ENCODE measurements at places on chromosomes 5 and 9.

GRCh38 chr5:169933127-169933526 lies 47.2 kb downstream of the INSYN2B start:
- no peak for ATAC-seq

- peak; percentile 54 for ATAC-seq
These were observed 12.1 kb downstream of the NR4A3 start for GRCh38 chr9:99833735-99834134.

- no peak for ATAC-seq
These were observed 21.3 kb downstream of the WWC1 start for GRCh38 chr5:168312606-168313295.

DNA sequence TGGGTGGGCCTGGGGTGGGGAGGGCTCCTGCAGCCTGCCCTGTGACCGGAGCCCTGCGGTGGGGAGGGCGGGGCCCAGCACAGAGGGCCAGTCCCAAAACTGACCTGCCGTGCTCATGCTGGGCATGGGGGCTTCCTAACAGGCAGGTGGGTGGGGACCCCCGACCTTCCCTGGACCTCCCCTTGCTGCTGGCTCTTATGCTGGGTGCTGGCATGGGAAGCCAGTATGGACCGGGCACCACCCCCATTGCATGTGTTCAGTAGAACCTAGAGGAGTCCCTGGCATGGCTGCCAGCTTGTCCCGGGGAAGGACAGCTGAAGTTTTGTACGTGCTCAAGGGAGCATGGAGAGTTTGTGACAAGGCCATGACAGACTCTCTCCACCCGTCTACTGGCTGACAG lies 37.1 kb downstream of the WNK2 start:
- ATAC-seq = no peak

DNA sequence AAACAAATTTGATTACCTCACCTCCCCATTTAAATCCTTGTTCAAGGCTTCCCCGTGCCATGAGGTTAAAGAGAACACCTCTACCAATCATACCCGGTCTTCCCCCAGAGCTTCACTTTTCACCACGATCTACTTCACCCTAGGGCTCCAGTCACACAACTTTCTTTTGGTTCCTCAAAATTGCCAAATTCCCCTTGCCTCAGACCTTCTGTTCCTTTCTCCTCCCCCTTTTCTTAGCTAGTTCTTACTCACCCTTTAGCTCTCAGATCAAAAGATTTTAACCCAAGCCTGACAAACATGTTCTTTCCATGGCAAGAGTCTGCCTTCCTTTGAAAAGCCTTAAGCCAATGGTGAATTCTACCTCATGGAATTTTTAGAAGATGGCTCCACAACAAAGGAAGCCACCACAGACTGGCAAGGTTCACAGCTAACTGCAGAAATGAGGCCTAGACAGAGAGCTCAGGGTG lies 56.7 kb downstream of the MAPKAP1 start:
- peak; percentile 95 for ATAC-seq

DNA sequence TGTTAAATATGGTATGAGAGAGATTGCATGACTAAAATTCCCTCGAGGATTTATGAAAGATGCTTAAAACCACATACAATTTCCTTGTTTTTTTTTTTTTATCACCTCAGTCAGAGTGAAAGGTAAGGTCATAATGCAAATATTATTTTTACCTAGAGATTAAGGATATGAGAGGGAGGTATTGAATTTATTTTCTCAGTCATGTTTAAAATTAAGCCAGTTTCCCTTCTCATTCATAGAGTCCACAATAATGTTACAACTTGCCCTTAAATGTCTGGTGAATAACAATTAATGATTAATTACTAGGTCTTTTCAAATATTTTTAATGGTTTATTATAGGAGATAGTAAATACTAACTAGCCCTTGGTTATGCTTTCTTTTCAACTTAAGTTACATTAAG lies 144.9 kb upstream of the HAPLN1 start:
- no peak for ATAC-seq

GRCh38 chr9:447230-448025 lies 232.8 kb downstream of the DOCK8 start:
- peak; percentile 36 for ATAC-seq

DNA sequence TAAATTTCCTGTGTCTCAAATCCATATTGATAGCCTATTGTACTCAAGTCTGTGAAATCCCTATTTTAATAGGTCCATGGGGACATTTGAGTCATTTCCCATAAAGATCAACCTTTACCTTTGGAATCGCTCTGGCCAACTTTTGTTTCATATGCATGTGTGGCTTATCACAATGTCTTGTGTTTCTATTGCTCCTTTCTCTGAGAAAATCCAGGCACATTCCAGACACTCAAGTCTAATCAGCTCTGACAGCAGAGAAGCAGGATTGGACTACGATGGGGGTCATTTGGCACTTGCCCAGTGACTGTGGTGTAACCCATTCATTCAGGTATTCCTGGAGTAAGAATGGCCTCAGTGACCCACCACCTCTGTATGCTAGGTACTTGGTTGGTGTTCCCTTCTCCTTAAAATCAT lies 48.4 kb downstream of the ACTBL2 start:
- ATAC-seq = no peak

- no peak for ATAC-seq
These were observed 170.5 kb upstream of the SMIM23 start for GRCh38 chr5:171614971-171615653.

GRCh38 chr5:96627792-96628398 lies 34.3 kb upstream of the CAST start:
- ATAC-seq = no peak

- no peak for ATAC-seq
These were observed 32.6 kb upstream of the RXRA start for GRCh38 chr9:134293611-134294152.

DNA sequence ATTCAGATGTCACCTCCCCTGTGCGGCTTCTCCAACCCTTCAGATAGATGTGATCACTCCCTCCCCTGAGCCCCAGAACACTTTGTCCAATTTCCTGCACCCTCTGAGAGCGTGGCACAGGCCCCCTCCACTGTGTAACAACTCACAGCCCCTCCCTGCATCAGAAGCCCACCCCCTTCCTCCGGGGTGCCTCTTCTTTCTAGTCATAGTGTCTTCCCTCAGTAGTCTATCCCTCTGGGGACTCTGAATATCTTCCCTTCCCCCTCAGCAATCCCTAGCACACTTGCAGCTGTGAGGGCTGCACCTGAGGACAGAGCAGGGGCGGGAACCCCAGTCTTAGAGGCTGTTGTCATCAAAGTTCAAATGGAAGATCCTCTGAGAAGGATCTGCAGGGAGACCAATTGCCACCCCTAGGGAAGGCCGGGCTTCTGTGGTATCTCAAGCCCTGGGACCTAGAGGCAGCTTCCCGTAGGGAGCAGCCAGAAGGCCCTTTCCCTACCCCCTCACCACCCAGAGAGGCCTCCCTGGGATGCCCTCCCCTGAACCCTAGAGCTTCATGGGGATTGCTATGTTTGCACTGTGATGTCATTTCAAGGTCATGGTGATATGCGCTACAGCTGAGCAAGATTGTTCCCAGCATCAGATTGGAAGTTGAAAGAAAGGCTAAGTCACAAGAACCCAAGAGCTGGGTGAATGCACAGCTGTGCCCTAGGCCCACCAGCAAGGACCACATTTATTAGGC lies 70.7 kb downstream of the THBS4 start:
- no peak for ATAC-seq

DNA sequence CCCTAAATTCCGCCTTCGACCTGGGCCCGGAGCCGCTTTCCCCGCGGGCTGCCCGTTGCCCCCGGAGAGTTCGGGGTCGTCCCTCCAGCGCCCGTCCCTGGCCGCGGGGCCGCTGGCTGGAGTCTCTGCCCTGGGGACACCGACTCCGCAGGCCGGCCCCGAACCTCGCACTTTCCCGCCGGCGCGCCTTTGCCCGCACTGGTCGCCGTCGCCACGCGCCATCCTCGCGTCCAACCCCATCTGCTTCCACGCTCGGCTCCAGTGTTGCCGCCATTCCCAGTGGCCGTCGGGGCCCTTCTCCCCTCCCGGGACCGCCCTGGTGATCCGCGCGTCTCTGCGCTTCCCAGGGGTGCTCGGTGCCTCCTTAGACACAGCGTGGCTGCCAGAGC lies 11.0 kb downstream of the LHX3 start:
- no peak for ATAC-seq

DNA sequence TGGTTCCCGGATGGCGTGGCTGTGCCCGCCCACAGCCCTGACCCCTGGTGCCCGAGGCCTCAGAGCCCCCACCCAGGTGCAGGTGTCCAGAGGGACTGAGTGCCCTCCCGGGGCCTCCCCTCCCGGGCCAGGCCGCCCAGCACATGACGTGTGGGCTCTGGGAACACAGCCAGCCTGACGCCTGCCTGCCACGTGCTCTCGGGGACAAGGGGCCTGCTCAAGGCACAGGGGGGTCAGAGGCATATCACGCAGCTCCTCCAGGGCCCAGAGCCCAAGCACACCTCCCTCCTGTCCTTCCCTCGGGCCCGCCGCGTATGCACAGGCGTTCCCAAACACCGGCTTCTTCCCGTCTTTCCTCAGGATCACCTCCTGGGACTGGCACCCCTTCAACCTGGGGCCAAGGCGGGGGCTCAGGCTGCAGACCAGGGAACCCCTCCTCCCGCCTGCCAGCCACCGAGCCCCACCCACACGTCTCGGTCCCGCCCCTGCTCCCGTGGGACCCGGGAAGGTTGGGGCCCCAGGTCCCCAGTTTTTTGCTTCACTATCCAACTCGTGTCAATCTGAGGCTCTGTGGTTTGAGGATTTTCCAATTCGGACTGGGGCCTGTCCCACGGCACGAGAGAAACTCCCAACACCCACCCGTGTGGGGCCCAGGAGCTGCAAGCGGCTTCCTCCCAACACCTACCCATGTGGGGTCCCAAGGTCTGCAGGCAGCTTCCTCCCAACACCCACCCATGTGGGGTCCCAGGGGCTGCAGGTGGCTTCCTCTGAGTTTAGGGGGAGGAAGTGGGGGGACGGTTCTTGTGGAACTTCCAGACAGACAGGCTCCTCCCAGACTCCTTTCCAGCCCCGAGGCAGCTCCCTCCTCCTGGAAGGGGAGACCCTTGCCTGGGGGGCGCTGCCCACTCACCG lies 1.5 kb downstream of the LCN10 start:
- peak; percentile 27 for ATAC-seq

- peak; percentile 73 for ATAC-seq
These were observed 43.4 kb upstream of the N4BP3 start for GRCh38 chr5:178069909-178070308.

DNA sequence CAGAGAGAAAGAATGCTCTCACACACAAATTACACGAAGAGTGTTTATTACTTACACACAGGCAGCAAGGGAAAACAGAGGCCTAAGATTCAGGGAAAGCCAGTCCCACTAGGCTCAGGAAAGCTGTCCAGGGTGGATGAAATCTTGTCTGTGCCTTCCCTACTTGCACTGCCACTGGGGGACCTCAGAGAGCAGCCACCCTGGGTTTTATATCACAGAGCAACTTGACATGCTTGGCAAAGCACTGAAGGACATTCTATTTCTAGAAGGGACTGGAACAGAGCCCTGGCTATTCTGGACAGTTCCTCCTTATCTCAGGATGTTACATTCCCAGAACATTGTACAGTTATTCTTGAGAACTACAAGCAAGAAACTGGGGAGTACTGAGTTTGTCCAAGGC lies 7.5 kb upstream of the PRSS3 start:
- no peak for ATAC-seq

All from stimulated activated memory B cell treated with anti-CD40 and anti-IgM and Interleukin-4, amounts not matched to agents 10 μg/mL and 1 μg/mL and 100 μg/mL, for 72 hours (primary cell).